IMR-90 (cell line): ENCODE measurements at places on chromosomes 4 and X. TPM values are rescaled to one million over a fixed set of nuclear protein-coding genes. Genes with fewer than 3 reads are reported as not detected.

The BTK gene
- polyA plus RNA-seq: not detected in 2 replicates

The FAM236C gene
- not detected in 2 replicates for polyA plus RNA-seq

DNA sequence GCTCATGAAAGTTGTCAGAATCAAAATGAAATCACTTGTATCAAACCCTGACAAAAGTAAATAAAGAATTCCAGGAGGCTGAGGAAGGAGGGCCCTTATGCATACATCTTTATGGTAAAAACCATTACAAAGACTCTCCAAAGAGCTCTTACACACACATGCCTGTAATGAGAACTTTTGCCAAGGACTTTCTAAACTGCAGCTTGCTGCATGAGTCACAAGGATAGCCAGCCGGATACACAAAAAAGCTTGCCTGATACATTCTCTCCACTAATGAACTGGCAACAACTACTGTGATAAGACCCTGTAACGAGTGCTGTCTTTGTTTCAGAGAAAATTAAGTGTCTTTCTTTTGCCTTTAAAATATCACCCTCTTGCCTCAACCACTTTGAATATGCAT lies 618.1 kb downstream of the PPP4R3C start:
- H3K27ac ChIP-seq: no peak overlapping the region
- H3K4me1 ChIP-seq: no peaks in the 10 kb centered on the region
- H3K36me3 ChIP-seq: no peaks in the 10 kb centered on the region
- H3K4me3 ChIP-seq: no peak overlapping the region
- no peaks in the 10 kb centered on the region for H3K27me3 ChIP-seq

- no peaks in the 10 kb centered on the region for H3K36me3 ChIP-seq
- no peaks in the 10 kb centered on the region; the same call in 1 of the 2 replicates for H3K27me3 ChIP-seq
- no peak overlapping the region for H3K4me3 ChIP-seq
- H3K27ac ChIP-seq: no peak overlapping the region
- DNase-seq: no peak
Observed at GRCh38 chr4:54781756-54782155, 124.0 kb downstream of the KIT start.

DNA sequence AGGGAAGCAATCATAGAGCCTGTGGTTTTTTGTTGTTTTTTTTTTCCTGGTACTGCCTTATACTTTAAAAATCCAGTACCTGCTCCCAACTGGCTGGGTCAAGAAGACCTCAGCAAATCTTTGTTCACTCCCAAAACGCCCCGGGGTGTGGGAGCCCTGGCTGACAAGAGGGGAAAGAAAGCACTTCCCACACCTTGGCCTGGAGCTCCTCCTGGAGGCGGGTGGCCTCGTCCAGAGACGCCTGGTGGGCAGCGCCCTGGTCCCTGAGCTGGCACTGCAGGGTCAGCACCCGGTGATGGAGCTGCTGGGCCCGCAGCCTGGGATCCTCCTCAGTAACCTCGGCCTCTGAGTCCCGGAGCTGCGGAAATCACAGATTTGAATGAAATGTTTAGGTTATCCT lies 38.2 kb downstream of the C4orf50 start:
- H3K4me1 ChIP-seq: no peaks in the 10 kb centered on the region
- H3K36me3 ChIP-seq: no peaks in the 10 kb centered on the region
- H3K27ac ChIP-seq: no peak overlapping the region

- no peak overlapping the region for H3K4me3 ChIP-seq
- H3K27me3 ChIP-seq: no peaks in the 10 kb centered on the region
- no peak for DNase-seq
Observed at GRCh38 chr4:159343116-159343515, 240.2 kb downstream of the RAPGEF2 start.

- peak; percentile 14 for DNase-seq
- H3K36me3 ChIP-seq: no peaks in the 10 kb centered on the region
- no peak overlapping the region for H3K27ac ChIP-seq
- peaks cover 17% of the 10 kb centered on the region for H3K4me1 ChIP-seq
- no peaks in the 10 kb centered on the region for H3K27me3 ChIP-seq
Observed at GRCh38 chr4:101019941-101020401, 327.4 kb downstream of the PPP3CA start.
